NCI-H1105 (cell line): ENCODE measurements at places on chromosomes 1 and 21.
A peak's percentile ranks its signal among the peaks of the same experiment; 100 is the strongest.

DNA sequence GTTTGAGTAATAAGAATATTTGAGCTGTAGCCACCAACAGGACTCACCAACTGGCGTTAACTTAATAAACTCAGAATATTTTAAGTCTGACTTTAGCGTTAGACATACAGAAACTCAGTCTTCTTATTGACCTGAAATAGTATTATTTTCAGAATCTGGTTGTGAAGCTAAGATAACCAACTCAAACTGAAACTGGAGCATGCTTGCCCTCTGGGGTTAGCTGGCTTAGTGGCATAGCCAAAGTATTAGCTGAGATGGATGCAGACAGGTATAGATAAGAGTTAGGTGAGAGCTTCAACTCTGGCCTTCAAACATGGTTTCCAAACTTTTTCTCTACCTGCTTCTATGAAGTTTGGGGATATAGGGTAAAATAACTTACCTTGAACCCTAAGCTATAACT, 40.5 kb downstream of the AMY1C start:
- DNase-seq: no peak

DNA sequence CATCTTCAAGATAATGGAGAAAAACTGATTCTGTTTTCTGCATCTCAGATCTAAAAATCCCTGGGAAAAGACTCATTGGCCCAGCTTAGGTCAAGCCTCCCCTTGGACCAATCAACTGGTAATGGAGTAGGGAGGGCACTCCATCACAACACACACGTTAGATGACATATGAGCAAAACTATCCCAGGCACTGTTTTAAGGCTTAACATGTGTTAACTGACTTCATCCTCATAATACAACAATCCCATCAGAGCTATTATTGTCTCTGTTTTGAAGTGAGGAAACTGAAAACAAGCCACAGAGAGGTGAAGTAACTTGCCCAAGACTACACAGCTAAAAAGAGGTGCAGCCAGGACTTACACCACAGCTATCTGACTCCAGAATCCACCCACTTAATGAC, 14.7 kb upstream of the CITED4 start:
- DNase-seq: no peak

GRCh38 chr1:243837907-243838535, 12.0 kb downstream of the AKT3 start:
- no peak for DNase-seq

GRCh38 chr1:53346814-53347176, 18.9 kb upstream of the LRP8 start:
- DNase-seq: no peak

GRCh38 chr1:40383095-40383487, 9.6 kb downstream of the SMAP2 start:
- no peak for DNase-seq

DNA sequence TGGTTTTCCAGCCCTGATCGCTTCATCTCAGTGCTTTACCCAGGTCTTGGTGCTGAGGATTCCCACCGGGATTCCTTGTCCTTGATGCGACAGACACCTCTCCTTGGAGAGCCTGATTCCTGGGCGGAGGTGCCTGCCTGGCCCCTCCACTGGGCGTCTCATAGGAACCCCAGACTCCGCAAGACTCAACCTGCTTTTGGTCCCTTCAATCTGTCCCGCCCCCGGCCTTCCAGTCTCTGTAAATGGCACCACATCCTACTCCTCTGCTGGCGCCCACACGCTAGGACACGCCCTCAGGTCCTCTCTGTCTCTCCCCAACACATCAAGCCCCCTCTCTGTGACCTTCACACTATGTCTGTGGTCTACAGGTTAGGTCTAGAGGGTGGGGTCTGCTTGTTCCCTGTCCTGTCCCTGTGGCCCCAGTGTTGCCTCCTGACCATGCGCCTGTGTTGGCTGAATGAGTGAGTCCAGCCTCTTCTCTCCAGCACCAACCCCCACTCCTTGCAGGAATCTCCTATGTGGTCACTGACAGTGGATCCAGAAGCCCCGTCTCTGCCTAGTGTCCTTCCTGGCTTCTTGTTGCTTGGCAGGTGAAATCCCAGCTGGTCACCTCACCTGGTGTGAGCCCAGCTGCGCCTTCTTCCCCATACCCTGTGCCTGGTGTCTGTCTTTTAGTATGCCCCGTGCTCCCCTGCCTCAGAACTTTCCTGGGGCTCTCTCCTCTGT, 119.7 kb upstream of the C1orf174 start:
- DNase-seq: no peak

DNA sequence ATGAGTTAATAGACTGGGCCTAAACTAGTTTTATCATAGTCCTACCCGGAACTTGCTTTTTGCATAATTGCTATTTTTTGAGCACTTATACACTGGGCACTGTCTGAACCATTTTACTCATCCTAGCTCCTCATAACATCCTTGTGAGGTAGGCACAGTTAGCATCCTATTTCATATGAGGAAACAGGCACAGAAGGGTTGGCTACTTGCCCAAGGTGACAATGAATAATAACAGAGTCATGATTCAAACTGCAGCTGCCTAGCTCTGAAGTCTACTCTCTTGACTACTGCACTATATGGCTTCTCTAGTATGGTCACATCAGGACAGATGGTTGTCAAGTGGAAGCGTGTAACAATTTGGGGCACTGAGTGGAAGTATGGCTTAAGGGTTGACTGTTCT, 18.2 kb upstream of the RC3H1 start:
- DNase-seq: peak; percentile 82

GRCh38 chr1:58904299-58905125, 120.7 kb upstream of the JUN start:
- no peak for DNase-seq

DNA sequence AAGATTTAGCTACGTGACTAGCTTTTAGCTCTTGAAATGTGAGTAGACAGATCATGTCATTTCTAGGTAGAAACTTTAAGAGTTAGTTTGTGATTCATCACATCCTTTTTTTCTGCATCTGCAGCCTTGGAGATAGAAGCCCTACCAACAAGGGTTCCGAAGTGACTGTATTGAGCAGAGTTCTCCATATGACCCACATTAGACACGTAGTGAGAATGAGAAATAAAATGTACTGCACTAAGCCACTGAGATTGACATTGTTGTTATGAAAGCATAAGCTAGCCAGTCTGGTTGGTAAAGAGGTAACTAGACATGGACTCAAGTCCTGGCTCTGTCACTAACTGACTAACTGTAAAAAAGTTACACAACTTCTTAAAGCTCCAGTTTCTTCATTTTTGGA, 296.1 kb downstream of the PDE4B start:
- DNase-seq: no peak

GRCh38 chr1:46581681-46582455, 22.2 kb downstream of the MKNK1 start:
- DNase-seq: no peak

DNA sequence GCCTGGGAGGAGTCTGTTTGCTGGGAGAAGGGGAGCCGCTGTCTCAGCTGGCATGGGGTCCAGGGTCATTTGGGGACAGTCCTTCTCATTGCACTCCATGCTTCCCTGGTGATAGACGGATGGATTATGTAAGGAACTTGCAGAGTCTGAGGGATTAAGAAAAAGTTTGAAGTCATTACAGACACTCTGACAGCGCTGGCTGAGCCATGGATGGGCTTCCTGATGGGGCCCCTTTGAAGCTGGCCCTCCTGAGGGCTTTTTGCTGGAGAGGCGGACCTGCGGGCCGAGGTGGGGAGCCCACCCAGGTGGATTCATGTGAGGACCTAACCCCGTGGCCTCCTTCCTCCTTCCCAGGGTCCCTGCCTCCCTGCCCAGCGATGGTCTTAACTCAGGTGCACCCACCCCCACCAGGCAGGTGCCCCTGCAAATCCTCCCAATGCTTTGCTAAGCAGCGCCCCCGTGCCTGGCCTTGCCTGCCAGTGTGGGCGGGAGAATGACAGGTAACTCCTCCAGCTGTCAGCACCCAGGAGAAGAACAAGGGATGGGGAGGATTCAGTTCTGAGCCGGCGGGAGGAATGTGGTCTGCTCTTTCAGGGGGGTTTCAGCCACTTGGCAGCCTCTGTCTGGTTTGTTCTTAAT, 24.2 kb upstream of the C1orf174 start:
- DNase-seq: no peak

GRCh38 chr1:179166663-179167417, 62.6 kb downstream of the ABL2 start:
- no peak for DNase-seq

GRCh38 chr1:62437273-62437940, 558 bp downstream of the USP1 start:
- peak; percentile 16 for DNase-seq

DNA sequence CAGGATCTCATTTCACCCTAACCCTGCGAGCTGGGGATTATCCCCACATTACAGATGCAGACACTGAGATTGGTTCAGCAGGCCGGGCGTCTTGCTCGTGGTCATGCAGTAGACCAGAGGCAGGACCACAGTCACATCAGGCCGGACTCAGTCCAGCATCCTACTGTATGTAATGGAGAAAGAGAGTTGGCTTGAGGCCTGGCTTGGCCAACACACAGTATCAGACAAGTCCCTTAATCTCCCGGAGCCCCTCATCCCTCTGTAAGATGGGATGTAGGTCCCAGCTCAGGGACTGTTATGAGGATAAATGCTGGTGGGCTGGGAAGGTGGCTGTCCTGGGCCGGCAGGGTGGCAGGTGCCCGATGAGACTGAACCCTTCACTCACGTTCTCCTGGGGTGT, 66.1 kb upstream of the ACTL8 start:
- no peak for DNase-seq

DNA sequence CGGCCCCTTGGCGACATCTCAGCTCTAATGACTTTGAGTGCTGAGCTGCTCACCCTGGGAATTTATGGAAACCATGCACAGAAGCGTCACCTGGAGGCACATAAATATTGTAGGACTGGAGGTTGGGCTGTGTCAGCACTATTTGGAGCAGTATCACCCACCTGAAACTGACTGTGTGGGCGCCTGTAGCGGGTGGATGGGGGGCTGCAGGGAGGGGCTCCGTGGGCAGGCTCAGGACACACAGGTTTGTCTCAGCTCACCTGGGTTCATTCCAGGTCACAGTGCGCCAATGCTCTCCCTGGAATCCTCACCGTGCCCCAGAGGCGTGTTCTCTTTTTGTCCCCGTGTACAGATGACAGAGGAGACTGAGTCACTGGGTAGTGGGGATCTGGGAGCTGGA, 74.8 kb upstream of the ACTL8 start:
- no peak for DNase-seq

DNA sequence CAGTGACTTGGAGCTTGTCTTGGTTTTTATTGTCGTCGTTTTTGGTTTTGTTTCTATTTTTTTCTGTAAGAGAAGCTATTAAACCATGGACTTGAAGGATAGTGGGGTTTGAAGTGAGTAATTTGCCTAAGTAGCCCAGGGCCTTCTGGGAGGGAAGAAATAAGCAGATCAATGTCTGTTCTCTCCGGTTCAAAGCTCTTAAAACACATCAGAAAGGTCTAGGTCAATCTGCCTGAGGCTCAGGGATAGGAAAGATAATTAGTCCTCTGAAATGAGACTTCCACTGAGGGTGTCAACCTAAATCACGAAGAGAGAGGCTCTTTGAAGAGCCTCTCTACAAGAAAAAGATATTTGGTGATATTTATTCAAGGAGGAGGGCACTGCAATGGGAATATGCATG, 178.0 kb downstream of the MATN1 start:
- DNase-seq: no peak

- DNase-seq: no peak
Measured at GRCh38 chr1:234186037-234186688, 187.1 kb upstream of the COA6 start.

- no peak for DNase-seq
Measured at GRCh38 chr21:14900058-14900457, 164.7 kb downstream of the NRIP1 start.

GRCh38 chr21:21412096-21412495, 413.9 kb downstream of the NCAM2 start:
- no peak for DNase-seq

- no peak for DNase-seq
Measured at GRCh38 chr1:228108742-228109072, 392 bp downstream of the MRPL55 start.

DNA sequence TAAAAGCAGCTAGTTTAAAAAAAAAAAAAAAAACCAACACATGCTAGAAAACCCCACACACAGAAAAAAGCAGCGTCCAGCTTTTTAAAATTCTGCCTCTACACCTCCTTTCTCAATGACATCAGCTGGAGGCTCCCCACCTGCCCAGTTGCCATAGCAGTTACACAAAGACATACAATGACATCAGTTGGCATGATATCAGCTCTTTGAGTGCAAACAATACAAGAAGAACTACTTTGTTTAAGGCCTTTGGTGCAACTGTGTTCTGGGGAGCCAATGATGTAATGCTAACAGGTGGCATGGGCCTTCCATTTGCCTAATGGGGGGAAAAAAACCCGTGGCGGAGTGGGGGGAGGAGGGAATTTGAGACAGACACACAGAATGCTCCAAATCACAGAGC, 32.9 kb downstream of the DUSP10 start:
- DNase-seq: peak; percentile 98

GRCh38 chr1:18262726-18263125, 155.1 kb downstream of the IGSF21 start:
- no peak for DNase-seq

DNA sequence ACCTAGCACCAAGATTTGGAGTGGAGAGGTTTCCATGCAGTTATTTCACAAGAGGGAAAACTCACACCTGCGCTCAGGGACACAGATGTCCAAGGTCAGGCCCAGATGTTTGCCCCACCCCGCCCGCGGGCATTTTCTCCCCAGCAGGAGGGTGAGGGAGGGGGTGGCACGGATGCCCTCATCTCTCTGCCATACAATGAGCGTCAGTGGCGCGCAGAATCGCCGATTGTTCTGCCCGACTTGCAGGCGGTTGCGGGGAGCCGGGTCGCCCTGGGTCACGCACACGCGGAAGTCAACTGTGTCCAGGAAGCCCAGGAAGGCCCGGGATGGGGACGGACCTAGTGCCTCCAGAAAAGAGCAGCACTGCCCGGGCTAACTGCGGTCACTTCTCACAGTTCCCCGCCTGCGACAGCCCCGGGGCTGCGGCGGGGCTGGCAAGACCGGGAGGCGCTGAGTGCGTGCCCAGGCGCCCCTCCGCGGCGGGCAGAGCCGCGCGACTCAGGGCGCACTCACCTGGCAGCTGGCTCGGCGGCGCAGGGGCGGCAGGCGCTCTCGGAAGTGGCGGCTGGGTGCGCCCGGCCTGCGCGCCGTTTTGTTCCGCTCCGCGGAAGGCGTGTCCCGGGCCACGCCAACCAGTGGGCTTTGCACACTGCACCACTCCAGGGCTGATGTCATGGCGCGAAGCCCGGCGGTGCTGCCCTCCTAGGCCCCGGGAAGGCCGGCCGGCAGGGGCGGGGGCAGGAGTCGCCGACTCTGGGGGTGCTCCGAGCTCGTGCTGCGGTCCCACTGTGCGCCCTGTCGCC, at the start of gene CSRP1:
TSS of gene CSRP1 (minus strand) at position 567 of the 803 bp plus-strand sequence. CDS start 10,820 bp downstream, outside the sequence.
- DNase-seq: peak; percentile 69
